ENCODE measurements at places on chromosomes 6 and 20.

GRCh38 chr6:161660666-161661571 is 387.1 kb upstream of the AGPAT4 start:
- no peak for DNase-seq

- DNase-seq = no peak
Observed at GRCh38 chr6:163284151-163284550, 130.4 kb upstream of the QKI start.

GRCh38 chr6:34757687-34758274 is 476 bp downstream of the SNRPC start:
- DNase-seq = no peak

- DNase-seq = no peak
Observed at GRCh38 chr6:30821862-30822784, 62.2 kb upstream of the DDR1 start.

All from activated T-helper 1 cell treated with anti-CD3 and anti-CD28 coated beads, Interleukin-2, amount 50 U/mL, for 16 hours (primary cell).